Vein endothelial cell (primary cell): ENCODE measurements at places on chromosomes 5 and 9. TPM values are rescaled to one million over a fixed set of nuclear protein-coding genes. Genes with fewer than 3 reads are reported as not detected.

Gene ACER2
- 10.5 and 13.5 TPM in 2 replicates for total RNA-seq

Gene FOXI1
- total RNA-seq, result under 0.01 TPM in 1 of 2 replicates, not detected in the other

Gene THBS4
- not detected in 2 replicates for total RNA-seq

Gene IFNA21
- not detected in 2 replicates for total RNA-seq

Gene ZFP2
- total RNA-seq, result 0.33 and 0.86 TPM in 2 replicates

Gene FOXD4L4
- 0.19 and 0.33 TPM in 2 replicates for total RNA-seq

Gene SEMA6A
- 5.4 and 9.5 TPM in 2 replicates for total RNA-seq

Gene KCTD16
- 0.19 and 1.6 TPM in 2 replicates for total RNA-seq

Gene IRGM
- not detected in 2 replicates for total RNA-seq

Gene PCDHB8
- total RNA-seq, result 0.29 and 1.3 TPM in 2 replicates

Gene DOCK8
- 3.2 and 3.9 TPM in 2 replicates for total RNA-seq

Gene ACSL6
- total RNA-seq, result not detected in 2 replicates

Gene CCDC180
- 2.2 and 2.9 TPM in 2 replicates for total RNA-seq

Gene FAT2
- total RNA-seq, result under 0.01 TPM in 1 of 2 replicates, not detected in the other

Gene PCDHGB2
- 3.2 and 4.6 TPM in 2 replicates for total RNA-seq

Gene GABRA6
- not detected in 2 replicates for total RNA-seq

Gene ARHGEF37
- 11.0 and 16.7 TPM in 2 replicates for total RNA-seq

Gene PHF24
- not detected in 2 replicates for total RNA-seq

Gene BHMT
- total RNA-seq, result not detected in 2 replicates

Gene PPP2R2B
- not detected in 2 replicates for total RNA-seq

Gene KIF4B
- total RNA-seq, result 0.33 and 0.48 TPM in 2 replicates

Gene CMBL
- total RNA-seq, result 4.6 and 6.2 TPM in 2 replicates

Gene PKD2L2
- 0.10 TPM in 1 of 2 replicates, not detected in the other for total RNA-seq

Gene IL17B
- not detected in 2 replicates for total RNA-seq

Gene TARS1
- 198 and 220 TPM in 2 replicates for total RNA-seq

Gene PTGS1
- 5.2 and 5.5 TPM in 2 replicates for total RNA-seq

Gene RETREG1
- 0.10 TPM in 1 of 2 replicates, not detected in the other for total RNA-seq

Gene TMEM174
- not detected in 2 replicates for total RNA-seq

Gene PPP3R2
- not detected in 2 replicates for total RNA-seq

Gene KCNT1
- under 0.01 TPM in 1 of 2 replicates, not detected in the other for total RNA-seq

Gene SLC6A19
- total RNA-seq, result not detected in 2 replicates

Gene FCHSD1
- 29.4 and 32.6 TPM in 2 replicates for total RNA-seq

Gene RXRA
- 24.0 and 28.4 TPM in 2 replicates for total RNA-seq

Gene HRCT1
- 1.8 and 4.6 TPM in 2 replicates for total RNA-seq

Gene SLC27A6
- not detected in 2 replicates for total RNA-seq

Gene SLC46A2
- total RNA-seq, result not detected in 2 replicates

Gene LECT2
- not detected in 2 replicates for total RNA-seq

Gene TRIM36
- total RNA-seq, result 0.33 and 2.2 TPM in 2 replicates

Gene SOHLH1
- not detected in 2 replicates for total RNA-seq

Gene ERCC8
- total RNA-seq, result 18.0 and 19.6 TPM in 2 replicates

Gene C5orf52
- total RNA-seq, result not detected in 2 replicates

Gene DCTN3
- total RNA-seq, result 63.0 and 65.0 TPM in 2 replicates

Gene FUT7
- total RNA-seq, result not detected in 2 replicates

Gene PCDHAC2
- 0.33 and 1.9 TPM in 2 replicates for total RNA-seq

Gene HAUS6
- 18.0 and 23.5 TPM in 2 replicates for total RNA-seq

Gene FIBCD1
- 0.29 TPM in 1 of 2 replicates, not detected in the other for total RNA-seq

Gene PCDHA10
- total RNA-seq, result under 0.01 and 0.19 TPM in 2 replicates

Gene OR1J2
- 0.19 TPM in 1 of 2 replicates, not detected in the other for total RNA-seq

Gene EGFL7
- 566 and 825 TPM in 2 replicates for total RNA-seq

Gene PAEP
- total RNA-seq, result not detected in 2 replicates

Gene IFNA7
- not detected in 2 replicates for total RNA-seq

Gene BARHL1
- total RNA-seq, result not detected in 2 replicates

Gene AIF1L
- 16.0 and 25.6 TPM in 2 replicates for total RNA-seq

Gene CFAP157
- not detected in 2 replicates for total RNA-seq

Gene IRX4
- not detected in 2 replicates for total RNA-seq

Gene UNC5A
- under 0.01 and 1.2 TPM in 2 replicates for total RNA-seq

Gene STPG3
- not detected in 2 replicates for total RNA-seq

Gene KIF3A
- 7.5 and 9.1 TPM in 2 replicates for total RNA-seq

Gene PLCXD3
- 0.33 and 0.76 TPM in 2 replicates for total RNA-seq
